Stimulated activated CD4-positive, alpha-beta T cell treated with anti-CD3 and anti-CD28 coated beads, TNF-alpha, amount 100 ng/mL, for 4 hours (primary cell): ENCODE measurements at places on chromosomes 16 and 17.

- DNase-seq: no peak
Measured at GRCh38 chr17:8141045-8141444, 11.2 kb downstream of the PER1 start.

DNA sequence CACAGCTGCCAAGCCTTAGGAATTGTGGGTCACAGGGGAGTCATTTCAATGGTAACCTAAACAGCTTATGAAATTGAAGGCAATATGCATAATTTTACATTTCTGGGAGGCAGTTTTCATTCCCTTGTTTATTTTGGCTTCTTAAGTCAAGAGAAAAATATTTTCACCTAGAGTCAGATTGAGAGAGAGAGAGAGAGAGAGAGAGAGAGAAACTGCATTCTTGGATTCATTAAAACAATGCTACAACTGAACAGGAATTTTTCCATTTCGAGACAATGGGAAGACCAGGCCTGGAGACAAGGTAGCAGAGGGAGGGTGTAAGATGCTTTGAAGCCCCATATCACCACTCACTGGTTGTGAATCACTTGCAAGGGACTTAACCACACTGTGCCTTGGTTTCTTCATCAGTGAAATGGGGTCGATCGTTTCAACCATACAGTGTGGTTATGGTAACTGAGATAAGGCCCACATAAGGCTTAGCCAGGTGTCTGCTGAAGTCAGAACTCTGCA, 224.7 kb upstream of the IRX3 start:
- DNase-seq: no peak

GRCh38 chr16:10265770-10266615, 83.8 kb upstream of the GRIN2A start:
- no peak for DNase-seq

DNA sequence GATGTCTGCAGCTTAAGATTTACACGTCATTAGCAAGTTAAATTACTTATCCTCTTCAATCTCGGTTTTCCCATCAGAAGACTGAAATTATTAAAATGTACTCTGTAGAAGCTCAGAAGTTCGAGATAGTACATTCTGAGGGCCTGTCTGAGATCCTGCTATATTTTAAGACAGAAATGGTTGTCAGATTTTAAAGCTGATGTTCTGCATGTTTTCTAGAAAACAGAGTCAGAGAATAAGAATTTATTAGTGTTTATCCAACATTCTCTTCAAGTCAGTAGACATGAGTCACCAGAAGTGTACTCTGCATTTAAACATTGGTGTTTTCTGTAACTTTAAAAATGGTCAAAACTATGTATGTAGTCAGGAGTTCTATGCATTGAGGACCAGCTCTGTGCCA, 155.2 kb upstream of the MYOCD start:
- DNase-seq: no peak

- no peak for DNase-seq
Measured at GRCh38 chr17:41651625-41652460, 27.5 kb upstream of the KRT17 start.

DNA sequence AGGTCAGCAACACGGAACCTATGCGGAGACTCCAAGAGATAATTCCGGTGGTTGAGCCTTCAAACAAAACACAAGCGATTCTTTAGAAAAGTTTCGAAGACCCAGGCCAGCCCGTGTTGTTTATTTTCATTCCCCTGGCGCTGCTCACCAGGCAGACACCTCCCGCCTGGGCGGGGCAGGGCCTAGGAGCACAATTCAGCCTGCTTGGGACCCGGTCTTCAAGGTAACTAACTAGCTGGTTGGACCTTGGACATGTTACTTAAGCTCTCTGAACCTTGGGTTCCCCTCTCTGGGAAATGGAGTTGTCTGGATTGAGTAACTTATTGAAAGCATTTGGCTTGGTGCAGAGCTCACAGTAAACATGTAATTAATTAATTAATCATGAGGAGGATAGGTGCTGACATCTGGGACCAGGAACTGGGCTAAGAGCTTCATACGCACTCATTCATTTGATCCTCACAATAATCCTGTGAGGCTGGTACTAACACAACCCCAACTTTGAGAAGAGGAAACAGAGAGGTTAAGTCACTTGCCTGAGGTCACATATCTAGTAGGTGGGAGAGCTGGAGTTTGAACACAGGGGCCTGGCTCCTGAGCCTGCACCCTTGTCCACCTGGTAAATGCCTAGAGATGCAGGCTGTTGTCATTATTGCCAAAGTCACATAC, 125.3 kb upstream of the SMURF2 start:
- no peak for DNase-seq

GRCh38 chr17:32285746-32286517, 20.3 kb downstream of the RHBDL3 start:
- DNase-seq: no peak

GRCh38 chr16:89971495-89972243, 23.1 kb downstream of the DEF8 start:
- no peak for DNase-seq

DNA sequence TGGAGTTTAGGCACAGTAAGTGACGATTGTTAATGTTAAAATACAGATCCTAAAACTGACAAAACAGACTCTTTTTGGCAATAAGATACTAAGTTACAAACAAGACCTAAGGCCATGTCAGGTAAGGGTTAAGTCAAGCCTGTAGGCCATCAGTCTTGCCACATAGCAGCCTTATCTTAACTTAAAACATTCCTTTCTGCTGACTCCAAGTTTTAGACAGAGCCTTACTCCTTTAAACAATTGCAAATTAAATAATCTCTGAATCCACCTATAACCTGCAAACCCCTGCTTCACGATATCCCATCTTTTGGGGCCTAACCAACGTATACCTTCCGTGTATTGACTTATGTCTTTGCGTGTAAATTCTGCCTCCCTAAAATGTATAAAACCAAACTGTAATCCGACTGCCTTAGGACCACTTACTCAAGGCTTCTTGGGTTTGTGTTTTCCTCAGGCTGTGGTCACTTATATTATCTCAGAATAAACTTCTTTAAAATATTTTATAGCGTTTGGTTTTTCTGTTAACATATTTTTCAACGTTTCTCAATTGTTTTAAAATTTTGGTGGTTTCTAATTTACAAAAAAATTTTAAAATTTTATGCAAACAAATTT, 64.4 kb downstream of the EFCAB5 start:
- DNase-seq: no peak

DNA sequence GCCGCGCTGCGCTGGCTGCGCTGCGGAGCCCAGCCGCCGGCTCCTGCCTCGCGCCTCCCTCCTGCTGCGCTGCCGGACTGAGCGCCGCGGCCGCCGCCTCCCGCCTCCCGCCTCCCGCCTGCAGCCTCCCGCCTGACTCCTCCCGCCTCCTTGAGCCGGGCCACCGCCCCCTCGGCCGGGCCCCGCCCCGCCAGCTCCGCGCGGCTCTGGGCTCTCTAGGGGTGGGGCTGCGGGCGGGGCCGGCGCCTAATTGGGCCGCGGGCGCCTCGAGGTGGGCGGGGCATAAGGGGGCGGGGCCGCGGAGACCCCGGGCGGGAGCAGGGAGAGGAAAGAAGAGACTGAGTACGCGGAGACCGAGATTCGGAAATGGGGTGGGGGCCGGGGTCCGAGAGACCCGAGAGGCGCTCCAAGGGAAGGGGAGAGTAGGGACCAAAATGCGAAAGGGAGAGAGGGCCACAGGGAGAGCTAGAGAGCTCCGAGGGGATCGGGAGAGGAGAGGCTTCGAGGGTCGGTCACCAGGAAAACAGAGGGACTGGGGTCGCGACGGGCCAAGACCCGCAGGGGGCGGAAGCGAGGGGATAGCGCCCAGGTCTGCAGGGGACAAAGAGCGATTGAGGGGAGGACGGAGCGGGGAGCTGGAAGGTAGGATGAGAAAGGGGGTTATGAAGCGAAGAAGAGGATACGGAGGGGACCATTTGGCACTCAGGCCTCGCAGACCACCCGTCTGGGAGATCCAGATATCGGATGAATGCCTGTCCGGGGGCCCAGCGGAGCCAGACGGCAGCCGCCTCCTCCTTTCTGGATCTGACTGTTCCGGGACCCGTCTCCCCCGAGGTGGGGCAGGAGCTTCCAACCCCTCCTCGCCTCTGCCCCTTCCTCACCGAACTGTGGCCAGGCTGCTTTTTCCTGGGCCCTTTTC, at the start of gene C1QL1:
TSS of gene C1QL1 (minus strand) at position 79 of the 919 bp plus-strand sequence. CDS start 255 bp downstream, outside the sequence.
- DNase-seq: peak; percentile 75

- no peak for DNase-seq
Measured at GRCh38 chr17:2368359-2368758, 31.1 kb downstream of the SGSM2 start.

DNA sequence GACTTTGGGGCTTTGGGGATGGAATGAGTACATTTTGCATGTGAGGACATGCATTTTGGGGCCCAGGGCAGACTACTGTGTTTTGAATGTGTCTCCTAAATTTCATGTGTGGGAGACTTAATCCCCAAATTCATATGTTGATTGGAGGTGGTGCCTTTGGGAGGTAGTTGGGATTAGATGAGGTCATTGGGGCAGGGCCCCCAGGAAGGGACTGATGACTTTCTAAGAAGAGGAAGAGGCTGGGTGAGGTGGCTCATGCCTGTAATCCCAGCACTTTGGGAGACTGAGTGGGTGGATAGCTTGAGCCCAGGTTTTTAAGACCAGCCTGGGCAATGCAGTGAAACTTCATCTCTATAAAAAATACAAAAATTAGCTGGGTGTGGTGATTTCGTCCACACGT, 42.8 kb upstream of the RAI1 start:
- DNase-seq: no peak

GRCh38 chr17:40750391-40750790, 4.7 kb downstream of the KRT25 start:
- no peak for DNase-seq

DNA sequence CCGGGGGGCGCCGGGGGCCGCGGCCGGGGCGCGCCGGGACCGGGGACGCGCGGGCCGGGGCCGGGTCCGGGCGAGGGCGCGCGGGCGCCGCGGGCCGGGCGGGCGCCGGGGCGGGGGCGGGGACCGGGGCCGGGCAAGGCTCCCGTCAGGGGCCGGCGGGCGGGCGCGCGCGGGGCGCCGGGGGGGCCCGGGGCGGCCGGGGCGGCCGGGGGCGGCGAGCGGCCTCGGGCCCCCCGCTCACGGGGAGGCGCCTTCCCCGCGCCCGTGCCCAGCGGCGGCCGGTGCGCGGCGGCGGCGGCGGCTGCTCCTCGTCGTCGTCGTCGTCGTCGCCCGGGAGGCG, 563 bp downstream of the ZCCHC14 start:
- no peak for DNase-seq

DNA sequence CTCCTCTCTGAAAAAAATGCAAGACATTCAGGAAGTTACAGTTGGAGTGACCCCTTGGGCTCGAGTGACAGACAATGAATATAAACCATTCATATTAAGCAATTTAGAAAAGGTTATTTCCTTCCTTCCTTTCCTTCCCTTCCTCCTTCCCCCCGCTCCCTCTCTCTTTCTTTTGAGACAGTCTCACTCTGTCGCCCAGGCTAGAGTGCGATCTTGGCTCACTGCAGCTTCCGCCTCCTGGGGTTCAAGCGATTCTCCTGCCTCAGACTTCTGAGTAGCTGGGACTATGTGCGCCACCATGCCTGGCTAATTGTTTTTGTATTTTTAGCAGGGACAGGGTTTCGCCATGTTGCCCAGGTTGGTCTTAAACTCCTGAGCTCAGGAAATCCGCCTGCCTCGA, 13.2 kb downstream of the PSMD12 start:
- DNase-seq: no peak

DNA sequence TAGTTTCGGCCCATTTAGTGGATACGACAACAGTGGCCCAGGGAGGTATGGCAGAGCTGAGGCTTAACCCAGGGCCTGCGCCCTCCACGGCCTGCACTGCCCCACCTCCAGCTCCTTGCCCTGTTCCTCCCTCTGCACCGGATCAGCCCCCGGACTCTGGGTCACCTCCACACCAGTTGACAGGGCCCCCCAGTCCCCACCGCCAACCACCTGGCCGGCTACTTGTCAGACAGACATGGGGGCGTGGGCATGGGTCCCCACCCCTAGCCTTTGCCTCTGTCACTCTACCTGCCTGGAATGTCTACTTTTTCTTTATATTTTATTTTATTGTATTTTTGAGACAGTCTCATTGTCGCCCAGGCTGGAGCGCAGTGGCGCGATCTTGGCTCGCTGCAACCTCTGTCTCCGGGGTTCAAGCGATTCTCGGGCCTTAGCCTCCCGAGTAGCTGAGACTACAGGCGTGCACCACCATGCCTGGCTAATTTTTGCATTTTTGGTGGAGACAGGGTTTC, 3.0 kb upstream of the ACTG1 start:
- DNase-seq: no peak

GRCh38 chr16:49096176-49096945, 185.3 kb downstream of the CBLN1 start:
- no peak for DNase-seq

DNA sequence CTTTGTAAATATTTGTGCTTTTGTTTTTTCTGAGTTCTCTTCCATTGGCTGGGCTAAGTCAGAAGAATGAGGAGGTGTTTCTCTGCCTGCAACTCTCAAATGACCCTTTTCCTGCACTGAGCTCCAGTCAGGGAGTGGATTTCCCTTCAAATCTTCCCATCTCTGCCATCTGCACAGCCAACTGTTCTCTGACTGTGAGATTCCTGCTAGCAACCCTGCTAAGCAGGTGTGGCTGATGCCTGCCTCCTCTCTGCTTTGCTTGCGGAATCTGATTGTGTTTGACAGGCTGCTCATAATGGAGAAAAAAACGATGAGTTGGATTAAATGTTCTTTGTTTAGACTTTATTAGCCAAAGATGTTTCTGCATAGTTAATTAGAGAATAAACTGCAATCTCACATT, 519.8 kb downstream of the TMEM114 start:
- DNase-seq: no peak

- no peak for DNase-seq
Measured at GRCh38 chr16:28298511-28298878, 6.2 kb downstream of the SBK1 start.

DNA sequence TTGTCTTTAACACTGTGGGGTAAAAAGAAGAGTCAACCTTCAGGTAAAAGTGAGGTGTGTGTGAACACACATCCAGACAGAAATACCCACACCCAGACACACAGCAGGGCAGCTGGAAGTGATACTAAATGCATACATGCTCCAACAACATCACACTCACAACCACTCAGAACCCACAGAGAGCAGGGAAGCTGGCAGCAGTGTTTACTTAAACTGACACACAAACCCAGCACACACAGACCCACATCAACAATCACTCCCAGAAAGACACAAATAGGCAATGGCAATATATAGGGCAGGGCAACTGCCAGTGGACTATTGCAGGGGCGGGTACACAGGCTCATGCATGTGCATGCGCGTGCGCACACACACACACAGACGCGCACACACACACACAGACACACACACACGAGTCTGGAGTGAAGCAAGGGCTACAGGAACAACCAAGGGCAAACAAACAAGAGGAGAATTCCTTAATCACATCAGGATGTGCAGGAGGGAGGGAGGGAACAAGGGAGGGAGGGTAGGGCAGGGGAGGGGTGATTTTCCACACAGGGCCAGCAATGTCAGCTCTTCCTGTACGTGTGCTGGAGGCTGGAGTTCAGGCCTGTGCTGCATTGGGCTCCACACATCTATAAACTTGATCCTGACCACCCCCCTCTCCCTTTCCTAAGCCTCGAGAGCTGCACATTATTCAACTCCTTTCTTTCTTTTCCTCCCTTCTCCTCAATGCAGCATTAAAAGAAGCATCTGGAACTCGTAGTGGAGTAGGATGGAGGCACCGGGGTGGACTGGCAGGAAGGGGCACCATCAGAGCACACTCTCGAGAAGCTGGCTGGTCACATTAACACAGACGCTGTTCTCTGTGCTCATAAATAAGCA, 30.1 kb downstream of the HIC1 start:
- DNase-seq: no peak
